ENCODE measurements at places on chromosomes 6 and 20.
A peak's percentile ranks its signal among the peaks of the same experiment; 100 is the strongest.

GRCh38 chr6:134621858-134622257 lies 303.9 kb upstream of the SGK1 start:
- DNase-seq = no peak

DNA sequence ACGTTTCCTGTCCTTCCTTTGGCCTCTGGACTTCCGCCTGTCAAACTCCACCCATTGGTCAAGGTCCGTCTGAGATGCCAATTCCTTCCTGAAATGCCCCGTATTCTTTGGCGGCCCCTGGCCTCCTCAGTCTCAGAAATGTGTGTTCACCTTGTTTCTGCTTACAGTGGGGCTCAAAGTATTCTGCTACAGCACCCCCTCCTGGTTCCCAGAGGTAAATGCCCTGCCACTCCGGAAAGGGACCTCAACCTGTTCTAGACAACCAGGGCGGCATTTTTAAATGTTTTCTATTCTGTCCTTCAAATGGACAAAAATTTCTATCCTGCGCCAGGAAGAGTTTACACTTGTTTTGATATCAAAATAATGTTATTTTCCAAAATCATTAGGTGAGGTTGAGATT lies 12.1 kb upstream of the PAX1 start:
- DNase-seq = peak; percentile 19

DNA sequence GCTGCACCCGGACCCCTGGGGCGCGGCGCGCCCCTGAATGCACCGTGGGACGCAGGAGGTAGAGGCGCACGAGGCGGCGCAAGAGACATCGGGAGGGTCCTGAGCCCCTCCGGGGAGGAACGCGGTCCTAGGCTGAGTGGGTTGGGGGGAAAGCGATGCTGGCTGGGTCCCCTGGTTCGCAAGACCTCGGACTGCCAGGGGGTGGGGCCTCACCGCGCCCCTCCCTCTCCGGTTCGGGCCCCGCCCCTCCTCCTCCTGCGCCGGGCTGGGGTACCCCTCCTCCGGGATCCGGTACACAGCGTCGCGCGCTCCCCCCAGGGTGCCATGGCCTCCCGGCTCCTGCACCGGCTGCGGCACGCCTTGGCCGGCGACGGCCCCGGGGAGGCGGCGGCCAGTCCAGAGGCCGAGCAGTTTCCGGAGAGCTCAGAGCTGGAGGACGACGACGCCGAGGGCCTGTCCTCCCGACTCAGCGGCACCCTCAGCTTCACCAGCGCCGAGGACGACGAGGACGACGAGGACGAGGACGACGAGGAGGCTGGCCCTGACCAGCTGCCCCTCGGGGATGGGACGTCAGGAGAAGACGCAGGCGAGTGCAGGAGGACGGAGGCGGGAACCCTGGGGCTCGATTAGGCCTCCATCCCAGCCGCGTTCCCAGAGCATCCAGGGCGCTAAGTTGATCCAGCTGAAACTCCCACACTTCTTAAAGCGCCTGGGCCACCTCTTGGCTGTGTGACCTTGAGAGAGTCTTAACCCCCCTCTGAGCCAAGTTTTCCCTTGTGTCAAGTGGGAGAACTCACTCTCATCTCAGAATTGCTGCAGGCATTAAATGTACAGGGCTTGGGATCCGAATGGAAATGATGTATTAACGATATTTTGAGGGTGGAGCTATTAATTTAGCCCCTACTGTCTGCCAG lies 541 bp downstream of the SNX21 start:
- DNase-seq = no peak

GRCh38 chr6:27604986-27605385 lies 132.1 kb upstream of the ZNF184 start:
- DNase-seq = no peak

GRCh38 chr20:45469336-45470261 lies at the start of gene WFDC2:
WFDC2 (plus strand) TSS chr20:45469753; CDS start chr20:45469782, 29 bp downstream.
- no peak for DNase-seq

- no peak for DNase-seq
Observed at GRCh38 chr6:108235127-108235526, 25.7 kb downstream of the SNX3 start.

- no peak for DNase-seq
Observed at GRCh38 chr6:136717716-136717990, 74.6 kb downstream of the MAP3K5 start.

GRCh38 chr6:6717953-6718352 lies 129.4 kb downstream of the LY86 start:
- DNase-seq = no peak
